Lung (tissue), 17 donors: ENCODE measurements at places on chromosomes 5 and 9.

GRCh38 chr5:99105216-99105615, 176.4 kb upstream of the CHD1 start:
- peak; percentile 13 for DNase-seq

- DNase-seq: no peak
Observed at GRCh38 chr9:91427873-91428272, 4.2 kb upstream of the NFIL3 start.

DNA sequence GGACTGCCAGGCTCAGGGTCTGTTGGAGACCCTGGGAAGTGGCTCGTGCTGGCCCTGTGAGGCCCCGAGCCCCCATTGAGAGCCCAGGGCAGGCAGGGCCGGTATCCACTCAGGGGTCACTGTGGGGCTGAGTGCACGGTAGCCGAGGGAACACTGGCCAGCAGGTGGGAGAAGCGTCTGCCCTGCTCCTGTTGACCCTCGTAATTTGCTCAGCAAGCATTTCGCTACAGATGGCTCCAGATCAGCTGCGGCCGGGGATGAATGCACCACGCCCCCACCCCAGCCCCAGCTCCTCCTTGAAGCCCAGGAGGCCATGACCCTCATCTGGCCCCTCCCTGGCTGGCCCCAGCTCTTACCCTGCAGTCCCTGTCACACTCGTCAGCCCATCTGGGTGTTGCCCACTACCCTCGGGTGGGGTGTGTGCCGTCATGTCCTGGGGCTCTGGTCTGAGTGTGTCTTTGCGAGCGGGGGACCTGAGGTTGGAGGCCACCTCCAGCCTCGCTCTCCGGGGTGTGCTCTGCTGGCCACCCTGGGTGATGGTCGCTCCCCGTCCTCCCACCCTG, 6.1 kb upstream of the NRARP start:
- DNase-seq: no peak

DNA sequence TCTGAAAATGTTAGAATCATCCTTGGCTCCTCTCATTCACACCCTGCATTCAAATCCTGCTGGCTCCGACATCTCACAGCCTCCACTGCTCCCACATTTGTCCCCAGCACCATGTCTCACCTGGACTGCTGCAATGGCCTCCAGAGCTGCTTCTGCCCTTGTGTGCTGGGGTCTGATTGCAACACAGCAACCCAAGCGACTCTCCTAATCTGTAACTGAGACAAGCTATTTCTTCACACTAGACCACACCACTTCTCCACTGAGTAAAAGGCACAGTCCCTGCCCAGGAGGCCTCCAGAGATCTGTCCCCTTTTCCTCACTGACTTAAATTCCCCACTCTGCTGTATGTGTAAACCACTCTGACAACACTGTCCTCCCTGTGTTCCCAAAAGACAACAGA, 151.1 kb upstream of the TAS2R1 start:
- no peak for DNase-seq
